Brain microvascular endothelial cell (primary cell): ENCODE measurements at places on chromosomes 1 and 21.
A peak's percentile ranks its signal among the peaks of the same experiment; 100 is the strongest.

- no peak for DNase-seq
Measured at GRCh38 chr1:4463631-4464030, 190.8 kb upstream of the AJAP1 start.

DNA sequence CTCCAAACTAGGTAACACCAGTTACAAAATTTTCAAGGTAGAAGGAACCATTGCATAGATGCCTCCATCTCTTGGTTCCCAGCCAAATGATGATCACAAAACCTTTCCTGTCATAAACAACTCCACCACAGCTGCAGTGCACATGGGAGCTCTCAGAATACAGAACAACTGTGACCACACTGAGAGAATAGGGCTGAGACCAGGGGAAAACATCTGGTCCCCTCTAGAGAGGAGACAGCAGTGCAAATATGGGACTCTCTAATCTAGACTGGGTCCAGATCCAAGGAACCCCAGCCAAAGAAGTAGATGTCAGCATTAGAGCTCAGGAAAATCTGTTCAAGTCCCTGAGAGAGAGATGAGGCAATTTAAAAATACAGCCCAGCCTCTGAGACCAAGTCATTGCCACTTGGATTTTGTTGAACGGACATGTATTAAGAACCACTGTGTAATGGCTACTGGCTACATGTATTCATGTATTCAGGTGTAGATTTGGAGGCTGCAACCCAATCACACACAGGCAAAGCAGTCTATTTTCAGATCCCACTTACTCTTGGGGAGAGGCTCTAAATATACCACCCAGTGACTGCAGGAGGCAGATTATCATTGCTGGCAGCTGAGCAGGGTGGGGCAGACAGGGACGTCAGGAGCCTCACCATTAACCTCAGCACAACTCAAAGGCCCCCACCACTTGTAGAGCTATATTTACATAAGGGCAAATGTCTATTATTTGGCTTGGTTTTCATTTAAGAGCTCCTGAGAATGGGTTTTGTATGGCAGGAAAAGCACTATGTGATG lies 7.6 kb upstream of the RXRG start:
- DNase-seq, result no peak

- peak; percentile 53 for DNase-seq
Measured at GRCh38 chr21:37130971-37131370, 57.9 kb downstream of the TTC3 start.

GRCh38 chr1:232585486-232585885 lies 44.4 kb downstream of the SIPA1L2 start:
- DNase-seq, result no peak

GRCh38 chr1:199688133-199688676 lies 339.3 kb upstream of the NR5A2 start:
- no peak for DNase-seq

DNA sequence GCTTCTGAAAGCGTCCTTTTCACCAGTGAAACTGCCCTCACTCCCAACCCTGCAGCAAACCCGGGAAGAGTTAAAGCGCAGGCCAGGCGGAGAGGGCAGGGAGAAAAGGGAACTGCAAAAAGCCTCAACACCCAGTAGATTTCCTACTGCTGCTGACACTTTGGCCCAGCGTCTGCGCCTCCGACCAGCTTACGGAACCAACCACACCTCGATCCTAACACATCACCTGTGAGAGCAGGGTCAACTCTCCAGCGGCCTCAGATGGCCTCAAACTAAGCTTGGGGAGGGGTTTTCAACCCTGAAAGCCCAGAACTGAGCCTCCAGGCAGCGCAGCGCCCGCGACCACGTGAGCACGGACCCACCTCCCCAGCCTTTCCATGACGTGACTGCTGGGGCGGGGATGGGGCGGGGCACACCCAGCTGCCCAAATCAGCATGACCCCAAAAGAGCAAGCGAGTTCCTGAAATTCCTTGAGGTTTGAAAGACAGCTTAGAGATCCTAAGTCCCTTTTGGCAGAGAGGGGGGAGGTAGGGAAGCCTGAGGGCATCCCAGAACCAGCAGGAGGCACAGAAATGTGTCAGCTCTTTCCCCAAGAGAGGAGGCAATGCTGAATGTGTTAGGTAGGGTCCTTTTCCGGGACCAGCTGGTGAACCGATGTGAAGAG lies 59.1 kb downstream of the ITPKB start:
- peak; percentile 51 for DNase-seq

GRCh38 chr1:201153474-201154388 lies 543 bp downstream of the TMEM9 start:
- no peak for DNase-seq

GRCh38 chr1:59110271-59110670 lies 186.6 kb upstream of the FGGY start:
- no peak for DNase-seq

DNA sequence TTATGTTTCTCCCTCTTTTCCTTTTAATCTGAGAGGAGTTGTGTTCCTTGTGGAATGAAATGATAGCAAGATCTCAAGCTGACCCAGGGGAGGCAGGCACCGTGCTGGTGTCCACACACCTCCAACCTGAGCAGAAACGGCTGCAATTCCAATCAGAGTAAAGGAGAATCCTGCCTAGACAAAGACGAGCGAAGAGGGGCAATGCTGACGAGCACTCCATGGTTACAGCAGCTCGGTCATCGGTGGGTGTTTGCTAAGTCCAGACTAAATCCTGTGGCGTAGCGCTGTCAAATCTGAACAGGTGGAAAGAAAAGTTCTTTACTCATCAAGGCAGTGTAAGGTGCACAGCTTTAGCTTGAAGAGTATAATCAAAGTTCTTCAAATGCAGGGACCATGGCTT lies 74.8 kb downstream of the PLD5 start:
- DNase-seq, result no peak
